HT-29 (cell line): ENCODE measurements at places on chromosomes 1 and 21.
A peak's percentile ranks its signal among the peaks of the same experiment; 100 is the strongest.

GRCh38 chr1:244757091-244757939 lies 78.1 kb upstream of the COX20 start:
- DNase-seq: no peak

DNA sequence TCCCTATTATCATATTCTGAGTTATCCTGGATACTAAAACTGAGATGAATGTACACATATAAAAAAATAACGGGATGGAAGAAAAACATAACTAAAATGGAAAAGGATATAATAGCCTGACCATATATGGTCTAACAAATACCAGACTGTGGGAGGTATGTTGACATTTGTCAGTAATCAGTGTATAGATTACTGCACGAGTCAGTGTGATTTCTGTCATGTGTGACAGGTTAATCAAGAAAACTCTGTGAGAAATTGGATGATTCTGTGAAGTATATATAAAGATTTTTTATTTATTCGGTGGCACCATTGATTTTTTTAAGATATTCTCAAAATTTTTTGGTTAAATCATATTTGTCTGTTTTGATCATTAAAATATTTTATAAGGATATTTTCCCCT lies 547.3 kb upstream of the B3GALT2 start:
- DNase-seq: no peak

- DNase-seq: no peak
Measured at GRCh38 chr1:202116287-202116686, 6.4 kb upstream of the GPR37L1 start.

GRCh38 chr1:26096471-26096870 lies 15.2 kb upstream of the PDIK1L start:
- DNase-seq: no peak

- DNase-seq: no peak
Measured at GRCh38 chr1:173098117-173098516, 47.4 kb upstream of the TNFSF18 start.

DNA sequence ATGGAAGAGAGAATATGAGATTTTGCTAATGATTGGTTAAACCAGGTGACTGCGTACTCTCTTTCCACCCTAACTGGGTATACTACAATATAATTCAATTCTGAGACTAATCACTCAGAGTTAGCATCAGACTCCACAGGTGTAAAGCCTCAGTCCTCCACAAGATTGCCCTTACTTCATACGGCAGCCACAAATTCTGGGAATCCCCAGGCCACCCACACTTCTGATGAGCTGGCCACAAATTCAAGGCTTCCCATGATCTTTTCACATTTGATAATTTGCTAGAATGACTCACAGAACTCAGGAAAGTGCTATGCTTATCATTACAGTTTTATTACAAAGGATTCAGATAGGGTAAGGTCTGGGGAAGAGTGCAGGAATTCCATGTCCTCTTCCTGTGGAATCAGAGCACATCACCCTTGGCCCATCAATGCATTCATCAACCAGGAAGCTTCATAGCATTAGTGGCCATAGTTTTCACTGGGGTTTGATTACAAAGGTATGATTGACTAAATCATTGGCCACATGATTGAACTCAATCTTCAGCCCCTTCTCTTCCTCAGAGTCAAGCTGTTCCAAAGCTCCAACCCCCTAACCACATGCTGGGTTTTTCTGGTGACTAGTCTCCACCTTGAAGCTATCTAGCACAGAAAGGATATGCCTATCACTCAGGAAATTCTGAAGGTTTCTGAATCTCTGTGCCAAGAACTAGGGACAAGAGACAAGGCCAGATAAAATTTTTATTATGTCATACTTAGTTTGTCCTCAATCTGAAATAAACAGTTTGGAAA lies 131.7 kb downstream of the HHIPL2 start:
- no peak for DNase-seq

DNA sequence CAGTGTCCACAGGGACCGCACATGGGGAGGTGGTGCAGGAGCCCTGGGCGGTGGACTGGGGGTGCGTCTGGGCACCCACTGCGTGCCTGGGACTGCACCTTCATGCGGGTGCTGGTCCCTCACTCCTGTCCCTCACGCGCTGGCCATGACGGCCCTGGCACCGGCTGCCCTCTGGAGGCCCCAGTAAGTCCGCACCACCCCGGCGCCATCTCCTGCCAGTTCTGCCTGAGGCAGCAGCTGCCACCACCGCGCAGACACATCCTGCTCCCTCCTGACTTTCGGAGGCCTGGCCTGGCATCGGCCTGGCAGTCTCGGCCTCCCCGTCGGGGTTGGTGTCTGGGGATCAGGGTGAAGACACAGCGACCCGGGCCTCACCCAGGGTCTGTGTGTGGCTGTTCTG lies 64.8 kb downstream of the MORN1 start:
- DNase-seq: no peak

- no peak for DNase-seq
Measured at GRCh38 chr21:29332461-29333362, 34.0 kb downstream of the BACH1 start.

GRCh38 chr1:223700942-223701637 lies 11.2 kb upstream of the CAPN2 start:
- DNase-seq: peak; percentile 79

DNA sequence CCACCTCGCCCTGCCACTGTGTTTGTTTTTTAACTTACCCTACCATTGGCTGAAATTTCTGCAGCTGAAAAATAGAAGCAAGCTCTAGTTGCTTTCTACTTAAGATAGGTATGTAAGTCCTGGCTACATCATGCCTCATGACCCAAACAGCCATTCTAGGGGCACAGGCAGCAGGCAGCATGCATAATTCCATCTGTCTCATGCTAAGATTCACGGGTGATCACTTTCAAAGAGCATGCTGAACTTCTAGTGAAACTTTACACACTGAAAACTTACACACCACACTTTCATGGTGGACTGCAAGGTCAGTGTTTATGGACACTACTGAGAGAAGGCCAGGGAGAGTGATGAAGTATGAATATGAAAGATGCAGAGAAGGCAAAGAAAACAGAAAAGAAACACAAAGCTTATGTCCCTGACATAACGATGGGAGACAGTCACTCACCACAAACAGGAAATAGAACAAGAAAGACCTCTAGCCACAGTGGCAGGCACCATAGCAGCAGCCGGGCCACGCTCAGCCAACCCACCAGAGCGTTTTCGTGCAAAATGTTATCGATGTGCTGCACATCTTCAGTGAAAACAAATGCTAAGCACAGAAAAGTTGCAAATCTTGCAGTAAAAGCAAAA lies 102.3 kb upstream of the TIAM1 start:
- no peak for DNase-seq

DNA sequence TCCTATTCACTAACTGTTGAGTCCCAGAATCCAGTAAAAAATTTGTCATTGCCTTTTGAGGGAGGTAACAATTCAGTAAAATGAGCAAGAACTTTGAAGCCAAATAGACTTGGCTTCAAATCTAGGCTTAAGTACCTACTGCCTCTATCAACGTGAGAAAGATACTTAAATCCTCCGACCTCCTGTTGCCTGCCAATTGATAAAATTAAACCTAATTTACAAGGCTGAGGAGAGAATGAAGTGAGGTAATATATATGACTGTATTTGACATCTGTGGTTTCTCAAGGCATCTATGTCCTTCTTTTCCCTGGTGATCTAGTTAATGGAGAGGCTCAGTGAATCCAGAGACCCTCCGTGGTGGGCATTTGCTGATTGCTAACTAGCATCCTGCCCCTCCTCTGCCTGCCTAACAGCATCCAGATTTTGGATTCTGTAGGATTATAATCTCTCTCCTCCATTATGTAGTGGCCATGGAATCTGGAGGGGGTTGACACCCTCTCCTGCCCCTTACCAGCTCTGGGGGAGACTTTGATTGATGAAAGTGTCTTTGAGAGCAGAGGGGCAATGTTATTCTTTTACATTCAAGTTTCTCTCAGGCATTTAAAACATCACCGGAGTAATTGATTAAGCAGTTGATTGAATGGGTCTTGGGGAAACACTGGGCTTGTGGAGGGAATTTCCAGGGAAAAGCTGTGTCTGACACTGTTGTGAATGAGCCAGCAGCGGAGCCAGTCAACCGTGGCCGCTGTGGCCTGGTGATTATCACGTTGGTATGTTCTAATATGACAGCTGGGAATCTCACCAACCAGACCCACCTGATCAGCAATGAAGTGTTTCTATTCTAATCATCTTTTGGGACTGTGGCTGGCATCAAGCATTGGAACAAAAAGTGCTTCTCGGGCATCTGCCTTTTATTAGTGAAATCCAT lies 140.7 kb upstream of the FAM78B start:
- no peak for DNase-seq

DNA sequence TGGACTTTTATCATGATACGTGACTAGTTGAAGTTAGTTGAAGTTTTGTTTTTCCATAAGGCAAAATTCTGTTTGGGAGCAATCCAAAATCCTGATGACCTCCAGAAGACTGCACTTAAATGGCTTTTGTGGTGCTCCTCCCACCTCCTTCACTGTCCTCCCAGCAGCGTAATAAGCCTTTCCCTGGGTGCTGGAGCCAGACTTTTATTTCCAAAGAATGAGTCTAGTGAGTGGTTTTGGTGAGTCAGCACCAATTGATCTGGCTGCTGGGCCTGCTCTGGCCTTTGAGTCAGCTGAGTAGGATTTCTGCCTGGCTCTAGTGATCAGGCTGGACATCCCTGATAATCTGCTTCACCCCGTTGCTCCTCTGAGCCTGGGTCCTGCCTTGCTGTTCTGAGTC lies 21.7 kb upstream of the KCND3 start:
- DNase-seq: no peak

- DNase-seq: no peak
Measured at GRCh38 chr21:42518626-42519025, 5.0 kb downstream of the SLC37A1 start.

GRCh38 chr1:175922254-175922881 lies 179.0 kb upstream of the TNR start:
- no peak for DNase-seq

- DNase-seq: no peak
Measured at GRCh38 chr1:182955596-182956588, 2.9 kb upstream of the SHCBP1L start.

DNA sequence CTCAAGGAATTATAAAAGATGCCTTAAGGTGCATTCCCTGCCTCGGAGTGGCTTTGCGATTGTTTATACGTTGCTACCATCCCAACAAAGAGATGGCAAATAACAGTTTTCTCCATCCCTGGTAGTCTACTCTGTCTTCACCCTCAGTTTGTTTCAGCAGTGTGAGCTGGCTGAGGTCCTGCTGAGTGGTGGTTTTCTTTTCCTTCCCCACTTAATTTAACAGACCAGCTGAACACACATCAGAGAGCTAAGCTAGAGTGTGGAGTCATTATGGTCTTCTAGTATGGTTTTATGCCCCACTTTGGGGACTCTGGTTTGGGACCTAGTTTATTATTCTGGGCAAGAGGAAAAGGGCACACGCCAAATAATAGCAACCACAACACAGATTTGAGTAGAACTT lies 2.2 kb downstream of the PIGV start:
- DNase-seq: no peak

DNA sequence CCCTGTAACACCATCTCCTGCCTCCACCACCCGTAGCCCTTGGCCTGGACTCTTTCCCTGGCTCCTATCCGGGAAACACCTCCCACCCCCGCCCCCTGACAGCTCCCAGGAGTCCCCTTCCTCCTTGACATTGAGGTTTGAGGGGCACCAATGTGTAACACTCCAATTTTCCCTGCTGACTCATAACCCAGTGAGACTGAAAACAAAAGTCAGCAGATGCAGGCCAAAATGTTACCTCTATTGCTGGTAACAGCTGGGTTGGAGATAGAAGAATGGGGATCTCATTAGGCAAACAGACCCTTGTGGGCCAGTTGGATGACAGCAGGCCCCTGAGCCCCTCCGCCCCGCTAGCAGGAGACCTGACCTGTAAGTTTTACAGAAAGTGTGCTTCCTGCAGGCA lies 237.2 kb downstream of the KAZN start:
- DNase-seq: no peak

DNA sequence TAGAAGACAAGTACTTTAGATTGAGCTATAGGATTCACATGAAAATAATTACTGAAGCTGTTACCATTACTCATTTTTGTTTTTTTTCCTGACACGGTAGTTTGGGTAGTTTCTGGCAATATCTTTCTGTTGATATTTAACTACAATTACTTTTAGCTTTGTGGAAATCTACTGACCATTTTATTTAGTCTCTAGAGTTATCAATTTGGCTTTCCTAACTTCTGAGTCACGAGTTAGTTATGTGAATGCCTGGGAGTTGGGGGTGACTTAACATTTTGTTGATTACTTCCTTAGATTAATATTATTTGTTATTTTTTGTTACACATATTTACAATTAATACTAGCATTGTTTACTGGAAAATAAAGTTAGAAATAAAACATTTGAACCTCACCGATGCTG lies 160.6 kb downstream of the HMCN1 start:
- no peak for DNase-seq

DNA sequence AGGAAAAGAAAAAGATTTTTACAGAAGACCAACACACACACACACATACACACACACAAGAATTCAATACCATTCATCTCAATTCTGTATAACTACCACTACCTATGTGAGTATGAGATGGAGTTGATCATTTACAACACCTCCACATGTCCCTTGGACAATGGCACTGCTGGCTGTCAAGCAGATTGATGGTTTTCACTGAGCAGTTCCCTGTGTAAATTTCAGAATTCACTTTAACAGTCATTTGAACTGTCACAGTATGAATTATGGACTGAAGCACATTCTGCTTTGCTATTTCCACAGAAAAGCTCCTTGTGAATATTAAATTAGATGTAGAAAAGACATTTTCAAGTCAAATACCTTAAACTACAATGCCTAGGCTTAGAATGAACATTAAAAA lies 14.3 kb downstream of the KCNT2 start:
- DNase-seq: no peak

DNA sequence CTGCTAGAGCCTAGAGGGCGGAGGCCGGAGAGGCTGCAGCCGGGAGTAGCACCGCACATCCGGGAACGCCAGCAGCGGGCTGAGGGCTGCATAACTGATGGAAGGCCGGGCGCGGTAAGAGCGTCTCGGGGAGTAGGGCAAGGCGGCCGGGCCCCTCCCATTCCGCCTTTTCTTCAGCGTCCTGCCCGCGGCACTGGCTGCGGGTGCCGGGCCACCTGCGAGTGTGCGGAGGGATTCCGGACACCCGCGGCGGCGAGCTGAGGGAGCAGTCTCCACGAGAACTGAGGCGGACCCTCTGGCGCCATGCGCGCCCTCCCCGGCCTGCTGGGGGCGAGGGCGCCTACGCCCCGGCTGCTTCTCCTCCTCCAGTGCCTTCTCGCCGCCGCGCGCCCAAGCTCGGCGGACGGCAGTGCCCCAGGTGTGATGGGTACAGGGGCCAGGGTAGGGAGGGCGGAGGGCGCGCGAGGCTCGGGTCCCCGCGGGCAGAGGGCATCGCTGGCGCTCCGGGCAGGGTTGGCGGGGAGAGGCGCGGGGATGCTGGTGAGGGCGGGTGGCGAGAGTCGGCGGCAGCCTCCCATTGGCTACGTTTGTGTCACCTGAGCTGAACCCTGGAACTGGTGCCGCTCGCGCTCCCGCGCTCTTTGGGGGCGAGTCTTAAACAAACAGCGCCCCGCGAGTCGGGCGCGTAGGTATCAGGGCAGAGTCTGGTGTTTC lies 334.4 kb downstream of the SRGAP2C start:
- no peak for DNase-seq

- DNase-seq: no peak
Measured at GRCh38 chr1:55580845-55581332, 365.7 kb upstream of the USP24 start.

GRCh38 chr1:153642161-153642560 lies 8.3 kb downstream of the CHTOP start:
- DNase-seq: no peak
